ENCODE measurements at places on chromosomes 5 and 9. TPM values are rescaled to one million over a fixed set of nuclear protein-coding genes. Genes with fewer than 3 reads are reported as not detected.

GRCh38 chr5:81425569-81425968 lies 31.6 kb upstream of the ACOT12 start:
- no peak for DNase-seq

- no peak for DNase-seq
Observed at GRCh38 chr5:23071682-23072081, 218.5 kb upstream of the CDH12 start.

GRCh38 chr9:98373609-98374008 lies 118.2 kb upstream of the TBC1D2 start:
- DNase-seq = no peak

DNA sequence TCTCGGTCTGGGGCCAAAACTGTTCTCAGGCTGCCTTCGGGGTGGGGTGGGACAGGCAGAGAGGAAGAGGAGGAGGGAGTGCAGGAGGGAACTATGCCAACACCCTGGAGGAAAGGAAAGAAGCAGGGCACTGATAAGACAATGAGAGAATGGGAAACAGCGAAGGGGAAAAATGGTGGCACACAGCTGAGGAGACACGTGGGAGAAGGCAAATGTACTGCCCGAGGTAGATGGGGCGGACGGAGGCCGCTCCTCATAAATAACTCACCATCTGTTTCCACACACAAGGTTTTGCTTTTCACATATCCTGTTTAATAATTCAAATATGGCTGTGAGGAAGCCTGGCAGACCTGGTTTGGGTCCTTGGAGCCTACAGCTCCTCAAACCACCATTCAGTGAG lies 148.2 kb upstream of the LRRTM2 start:
- DNase-seq = no peak

- DNase-seq = no peak
Observed at GRCh38 chr5:101153526-101153925, 250.4 kb upstream of the ST8SIA4 start.

GRCh38 chr9:89023740-89024139 lies 32.5 kb downstream of the S1PR3 start:
- no peak for DNase-seq

- no peak for DNase-seq
Observed at GRCh38 chr5:119537704-119538103, 85.4 kb downstream of the HSD17B4 start.

GRCh38 chr9:130499804-130500263 lies 55.1 kb downstream of the ASS1 start:
- DNase-seq = no peak

The PCSK5 gene
- total RNA-seq = 3.7 TPM

DNA sequence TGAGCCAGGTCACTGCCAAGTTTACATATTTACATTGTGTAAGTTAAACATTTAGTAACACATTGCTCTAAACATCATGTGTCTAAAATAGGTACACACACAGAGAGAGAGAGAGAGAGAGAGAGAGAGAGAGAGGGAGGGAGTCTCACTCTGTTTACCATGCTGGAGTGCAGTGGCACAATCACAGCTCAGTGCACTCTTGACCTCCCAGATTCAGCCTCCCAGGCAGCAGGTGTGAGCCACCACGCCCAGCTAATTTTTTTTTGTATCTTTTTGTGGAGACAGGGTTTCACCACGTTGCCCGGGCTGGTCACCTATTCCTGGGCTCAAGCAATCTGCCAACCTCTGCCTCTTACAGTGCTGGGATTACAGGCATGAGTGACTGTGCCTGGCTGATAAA lies 1045.3 kb downstream of the TLE1 start:
- DNase-seq = no peak

DNA sequence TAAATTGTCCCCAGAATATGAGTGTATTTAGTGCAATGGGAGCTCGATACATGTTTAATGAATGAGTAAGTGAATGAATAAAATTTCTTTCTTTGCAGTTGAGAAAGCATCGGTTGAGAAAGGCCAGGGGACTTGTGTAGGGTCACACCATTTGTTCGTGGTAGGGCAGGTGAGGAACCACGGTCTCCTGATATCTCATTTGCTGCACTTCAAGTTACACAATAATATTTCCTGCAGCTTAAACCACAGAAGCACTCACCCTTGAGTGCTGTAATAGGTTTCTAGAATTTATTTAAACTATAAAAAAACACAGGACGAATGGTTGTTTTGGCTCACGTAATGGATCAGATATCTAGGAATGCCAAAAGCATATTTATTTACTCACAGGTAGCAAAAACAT lies 429.8 kb downstream of the SPATA31D1 start:
- no peak for DNase-seq

The PCDHA9 gene
- total RNA-seq = not detected

The SUSD3 gene
- 31.7 TPM for total RNA-seq

DNA sequence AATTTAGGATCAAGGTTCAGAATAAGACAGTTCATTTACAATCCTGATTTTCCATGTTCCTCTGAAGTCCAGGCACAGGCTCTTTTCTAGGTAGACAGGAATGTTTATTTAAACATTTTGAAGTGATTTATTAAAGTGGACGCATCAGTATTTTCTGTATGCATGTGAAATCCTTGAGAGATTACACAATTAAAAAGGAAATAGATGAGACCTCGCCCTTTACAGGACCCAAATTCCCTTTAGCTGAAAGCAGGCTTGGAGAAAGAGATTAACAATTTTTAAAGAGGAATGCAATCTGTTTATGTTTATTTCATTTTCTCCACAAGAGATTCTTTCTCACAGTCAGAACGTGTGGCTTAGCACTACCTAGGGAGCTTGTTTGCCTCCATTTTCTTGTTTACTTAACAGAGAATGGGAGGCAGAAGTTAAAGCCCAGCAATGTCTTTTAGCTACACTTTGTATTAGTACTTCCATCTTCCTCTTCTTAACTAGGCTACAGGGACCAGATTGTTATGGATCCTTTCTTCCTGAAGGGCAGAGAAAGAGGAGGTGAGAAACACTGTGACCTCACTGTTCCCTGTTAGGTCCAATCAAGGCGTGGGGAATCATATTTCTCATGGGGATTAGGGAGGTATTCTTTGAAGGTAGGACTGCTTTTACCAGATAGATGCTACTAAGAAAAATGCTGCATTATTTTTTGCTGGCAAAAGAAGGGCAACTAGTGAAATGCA lies 416.0 kb downstream of the SH3GL2 start:
- no peak for DNase-seq

DNA sequence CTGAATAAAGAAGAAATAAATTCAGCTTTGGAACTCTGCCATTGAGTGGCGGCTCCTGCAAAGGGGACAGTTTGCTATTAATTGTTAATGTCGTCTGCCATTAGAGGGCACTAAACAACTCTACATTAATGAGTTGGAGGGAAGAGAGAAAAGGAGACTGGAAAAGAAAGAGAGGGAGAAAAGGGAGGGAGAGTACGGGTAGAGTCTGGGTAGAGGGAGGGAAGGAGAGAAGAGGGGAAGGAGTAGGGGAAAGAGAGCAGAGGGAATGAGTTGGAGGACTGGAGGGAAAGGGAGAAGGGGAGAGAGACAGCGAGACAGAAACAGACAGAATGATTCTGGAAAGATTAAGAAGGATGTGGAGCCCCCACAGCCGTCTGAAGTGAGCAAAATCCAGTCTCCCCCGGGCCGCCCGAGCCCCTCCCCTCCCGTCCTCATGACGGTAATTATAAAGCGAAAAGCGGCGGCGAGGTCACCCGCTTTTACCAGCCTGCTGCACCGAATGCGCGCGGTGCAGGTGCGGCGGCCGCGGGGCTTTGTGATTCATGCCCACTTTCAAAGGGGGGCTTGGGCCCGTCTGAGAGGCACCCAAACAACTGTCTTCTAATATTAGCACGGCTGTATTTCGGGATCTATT lies 1.9 kb upstream of the FST start:
- no peak for DNase-seq
